ENCODE measurements at places on chromosomes 4 and X.

DNA sequence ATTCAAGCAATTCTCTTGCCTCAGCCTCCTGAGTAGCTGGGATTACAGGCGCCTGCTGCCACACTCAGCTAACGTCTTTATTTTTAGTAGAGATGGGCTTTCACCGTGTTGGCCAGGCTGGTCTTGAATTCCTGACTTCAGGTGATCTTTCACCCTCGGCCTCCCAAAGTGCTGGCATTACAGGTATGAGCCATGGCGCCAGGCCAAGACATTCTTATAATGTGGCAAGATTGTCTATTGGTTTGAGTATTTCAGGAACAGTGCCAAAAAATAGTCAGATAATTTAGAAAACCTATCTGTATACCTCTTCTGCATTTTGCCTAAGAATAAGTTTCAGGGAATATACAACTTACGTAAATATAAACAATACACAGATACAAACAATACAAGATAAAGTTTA is 136.8 kb downstream of the TMA16 start:
- DNase-seq, result no peak

- no peak for DNase-seq
Measured at GRCh38 chrX:113980953-113981352, 602.9 kb upstream of the HTR2C start.

GRCh38 chr4:156420623-156421022 is 467.0 kb upstream of the CTSO start:
- no peak for DNase-seq

- DNase-seq, result no peak
Measured at GRCh38 chr4:73161527-73162185, 92.1 kb upstream of the COX18 start.

DNA sequence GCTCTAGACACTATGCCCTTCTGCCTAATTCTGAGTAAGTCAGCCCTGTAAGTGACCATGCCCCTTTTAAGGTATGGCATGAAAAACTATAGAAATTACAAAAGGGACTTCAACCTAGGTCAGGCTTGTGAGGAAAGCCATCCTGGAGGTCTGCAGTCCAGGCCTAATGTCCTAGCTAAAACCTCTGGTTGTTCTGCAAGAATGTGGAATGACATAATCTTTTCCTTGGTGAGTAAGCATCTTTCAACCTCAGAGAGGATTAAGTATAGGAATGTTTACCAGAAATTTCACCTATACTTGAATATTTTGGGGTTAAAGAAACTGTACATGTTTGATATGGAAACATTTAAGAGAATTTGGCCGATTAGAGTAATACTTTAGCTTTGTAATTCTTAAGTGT is 23.8 kb upstream of the HPSE start:
- DNase-seq, result no peak

GRCh38 chrX:107107459-107107858 is 11.2 kb downstream of the RBM41 start:
- DNase-seq, result no peak

DNA sequence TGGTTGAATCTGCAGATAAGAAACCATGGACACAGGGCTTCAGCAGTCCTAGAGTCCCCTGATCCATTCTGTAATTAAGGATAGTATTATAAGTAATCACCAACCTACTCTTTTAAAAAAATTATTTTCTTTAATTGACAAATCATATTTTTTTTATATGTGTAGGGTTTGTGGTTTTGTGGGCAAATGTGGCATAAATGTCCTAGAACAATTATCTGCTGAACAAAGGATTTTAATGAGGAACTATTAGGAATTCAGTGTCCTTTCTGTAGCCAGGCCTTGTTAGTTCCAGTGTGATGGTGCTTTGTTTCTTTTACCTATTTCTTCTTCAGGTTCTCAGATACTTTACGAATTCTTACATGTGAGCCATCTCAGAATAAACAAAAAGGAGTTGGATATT is 32.4 kb downstream of the PRIMPOL start:
- DNase-seq, result no peak

Data from stimulated activated CD4-positive, alpha-beta T cell treated with anti-CD3 and anti-CD28 coated beads, Interleukin-1b, Interleukin-23, amount 100 ng/mL, for 4 hours (primary cell).